Iris pigment epithelial cell (primary cell): ENCODE measurements at places on chromosomes 13 and 19.

DNA sequence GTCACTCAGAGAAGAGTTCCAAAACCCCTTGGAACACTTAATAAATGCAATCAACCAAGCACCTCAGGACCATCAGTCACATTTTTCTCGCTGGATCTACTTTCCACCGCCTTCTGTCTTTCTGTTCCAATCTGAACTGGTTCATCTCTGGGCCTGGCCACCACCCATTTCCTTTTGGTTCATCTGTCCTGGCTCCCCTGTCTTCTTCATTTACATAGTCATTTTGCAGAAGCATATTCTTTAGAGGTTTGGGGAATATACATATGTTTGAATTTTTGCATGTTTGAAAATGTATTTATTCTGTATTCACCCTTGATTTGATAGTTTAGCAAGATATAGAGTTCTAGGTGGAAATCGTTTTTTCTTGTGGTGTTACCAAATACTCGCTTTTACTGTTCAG, 188.2 kb downstream of the MTUS2 start:
- DNase-seq, result no peak

- DNase-seq, result no peak
Measured at GRCh38 chr19:29616541-29616940, 10.5 kb downstream of the POP4 start.

DNA sequence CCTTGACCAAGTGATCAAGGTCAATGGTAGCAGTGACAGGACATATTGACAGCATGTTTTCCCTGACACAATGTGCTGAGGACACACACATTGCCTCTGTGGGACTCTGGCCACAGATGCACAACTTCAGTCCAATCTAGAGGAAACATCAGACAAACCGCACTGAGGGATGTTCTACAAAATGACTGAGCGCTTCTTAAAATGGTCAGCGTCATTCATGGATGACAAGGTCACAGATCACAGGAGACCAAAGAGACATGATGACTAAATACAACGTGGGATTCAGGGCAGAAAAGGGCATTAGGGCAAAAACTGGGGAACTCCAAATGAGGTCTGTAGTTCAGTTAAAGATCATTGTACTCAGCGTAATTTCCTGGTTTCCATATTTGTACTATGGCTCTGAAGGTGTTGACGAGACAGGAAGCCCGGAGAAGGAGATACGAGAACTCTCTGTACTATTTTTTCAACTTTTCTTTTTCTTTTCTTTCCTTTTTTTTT, 20.6 kb downstream of the PBX4 start:
- no peak for DNase-seq

DNA sequence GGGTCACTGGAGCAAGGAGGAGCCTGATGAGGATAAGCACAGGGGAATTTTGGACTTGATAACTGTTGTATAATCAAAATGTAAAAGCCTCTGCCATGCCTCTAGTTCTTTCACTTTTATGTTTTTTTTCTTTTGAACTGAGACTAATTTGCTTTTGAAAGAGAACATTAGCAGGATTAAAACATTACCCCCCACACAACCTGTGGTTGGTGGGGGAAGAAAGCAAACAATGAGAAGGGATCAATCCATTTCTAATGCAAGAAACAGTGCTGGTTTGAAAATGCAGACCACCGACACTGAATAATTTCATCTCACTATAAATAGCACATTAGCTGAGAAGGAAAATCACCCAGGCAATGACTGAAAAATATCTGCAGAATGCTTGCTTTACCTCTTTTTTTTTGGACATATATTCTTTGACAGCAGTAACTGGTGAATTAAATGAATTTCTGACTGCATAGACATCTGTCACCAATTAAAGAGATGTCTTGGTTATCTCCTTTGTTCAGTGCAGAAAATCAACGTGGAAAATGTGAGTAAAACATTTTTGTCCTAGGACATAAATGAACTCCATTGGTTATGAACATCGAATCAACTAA, 48.6 kb upstream of the TRPC4 start:
- no peak for DNase-seq
